Glutamatergic neuron (in vitro differentiated cells): ENCODE measurements at places on chromosomes 7 and 10. TPM values are rescaled to one million over a fixed set of nuclear protein-coding genes. Genes with fewer than 3 reads are reported as not detected.

Gene UTF1
- 0.61 TPM for total RNA-seq

Gene DHX32
- total RNA-seq, result 11.3 TPM

Gene CYP3A4
- total RNA-seq, result not detected

Gene AUTS2
- 300 TPM for total RNA-seq

Gene CHN2
- total RNA-seq, result 63.2 TPM

DNA sequence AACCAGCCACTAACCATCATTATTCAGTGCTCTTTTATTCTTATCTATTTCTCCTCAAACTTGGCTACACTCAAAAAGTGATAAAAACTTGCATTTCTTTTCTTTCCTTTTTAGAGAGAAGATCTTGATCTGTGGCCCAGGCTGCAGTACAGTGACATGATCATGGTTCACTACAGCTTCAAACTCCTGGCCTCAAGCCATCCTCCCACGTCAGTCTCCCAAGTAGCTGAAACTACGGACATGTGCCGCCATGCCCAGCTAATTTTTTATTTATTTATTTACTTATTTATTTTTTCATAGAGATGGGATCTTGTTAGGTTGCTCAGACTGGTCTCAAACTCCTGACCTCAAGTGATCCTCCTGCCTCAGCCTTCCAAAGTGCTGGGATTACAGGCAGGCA, 24.6 kb upstream of the TMEM248 start:
- no peak for DNase-seq
- no peaks in the 10 kb centered on the region for H3K27me3 ChIP-seq
- no peaks in the 10 kb centered on the region for H3K36me3 ChIP-seq
- H3K27ac ChIP-seq, result no peak overlapping the region
- H3K4me1 ChIP-seq, result no peaks in the 10 kb centered on the region

DNA sequence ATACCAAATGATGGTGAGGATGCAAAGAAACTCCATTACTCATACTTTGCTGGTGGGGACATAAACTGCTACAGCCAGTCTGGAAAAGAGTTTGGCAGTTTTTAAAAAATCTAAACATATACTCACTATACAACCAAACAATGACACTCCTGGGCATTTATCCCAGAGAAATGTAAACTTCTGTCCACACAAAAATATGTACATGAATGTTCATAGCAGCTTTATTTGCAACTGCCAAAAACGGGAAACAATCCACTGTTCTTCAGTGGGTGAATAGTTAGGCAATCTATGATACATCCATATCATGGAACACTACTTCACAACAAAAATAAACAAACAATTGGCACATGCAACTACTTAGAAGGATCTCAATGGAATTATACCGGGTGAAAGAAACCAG, 276.4 kb upstream of the SP8 start:
- DNase-seq, result no peak
- H3K27me3 ChIP-seq, result no peaks in the 10 kb centered on the region
- H3K4me3 ChIP-seq, result no peak overlapping the region
- H3K4me1 ChIP-seq, result no peaks in the 10 kb centered on the region
- no peaks in the 10 kb centered on the region for H3K36me3 ChIP-seq

DNA sequence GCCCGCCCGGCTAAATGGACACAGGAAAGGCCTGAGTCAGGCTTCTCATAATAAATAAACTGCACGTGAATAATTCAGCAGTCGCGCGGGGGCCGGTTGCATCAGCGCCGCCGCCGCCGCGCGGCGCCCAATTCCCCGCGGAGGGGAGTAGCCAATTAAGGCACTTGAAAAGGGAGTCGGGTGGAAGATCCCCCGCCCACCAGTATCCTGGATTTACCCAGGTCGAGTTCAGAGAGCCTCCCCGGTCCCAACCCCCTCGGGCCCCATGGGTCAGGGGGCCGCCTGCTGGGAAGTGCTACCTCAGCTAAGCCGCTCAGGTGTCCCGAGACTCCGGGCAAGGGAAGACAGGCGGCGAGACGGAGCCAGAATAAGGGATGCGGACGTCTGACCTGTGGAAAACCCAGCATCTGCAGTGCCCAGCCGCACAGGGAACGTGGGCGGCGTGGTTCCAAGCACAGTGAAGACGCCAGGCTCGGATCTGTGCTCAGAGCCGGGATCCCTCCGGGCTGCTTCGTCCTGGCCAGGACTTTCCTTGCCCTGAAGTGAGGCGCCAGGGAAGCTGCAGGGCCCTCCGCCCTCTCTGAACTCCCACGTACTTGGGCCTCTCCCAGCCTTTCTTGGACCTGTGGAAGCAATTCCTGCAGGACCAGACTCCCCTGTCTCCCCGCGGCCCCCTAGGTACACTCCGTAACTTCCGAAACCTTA, 7.3 kb upstream of the LBX1 start:
- DNase-seq, result peak; percentile 56
- peak overlapping the region; percentile 74 for H3K4me3 ChIP-seq
- peaks cover 7% of the 10 kb centered on the region for H3K4me1 ChIP-seq
- H3K27me3 ChIP-seq, result peaks cover 46% of the 10 kb centered on the region
- no peak overlapping the region for H3K27ac ChIP-seq

- H3K4me1 ChIP-seq, result peaks cover 3% of the 10 kb centered on the region
- H3K36me3 ChIP-seq, result no peaks in the 10 kb centered on the region
- H3K27me3 ChIP-seq, result peaks cover 6% of the 10 kb centered on the region
- no peak overlapping the region for H3K4me3 ChIP-seq
- H3K27ac ChIP-seq, result no peak overlapping the region
Measured at GRCh38 chr7:151851145-151851751, 25.7 kb downstream of the PRKAG2 start.

DNA sequence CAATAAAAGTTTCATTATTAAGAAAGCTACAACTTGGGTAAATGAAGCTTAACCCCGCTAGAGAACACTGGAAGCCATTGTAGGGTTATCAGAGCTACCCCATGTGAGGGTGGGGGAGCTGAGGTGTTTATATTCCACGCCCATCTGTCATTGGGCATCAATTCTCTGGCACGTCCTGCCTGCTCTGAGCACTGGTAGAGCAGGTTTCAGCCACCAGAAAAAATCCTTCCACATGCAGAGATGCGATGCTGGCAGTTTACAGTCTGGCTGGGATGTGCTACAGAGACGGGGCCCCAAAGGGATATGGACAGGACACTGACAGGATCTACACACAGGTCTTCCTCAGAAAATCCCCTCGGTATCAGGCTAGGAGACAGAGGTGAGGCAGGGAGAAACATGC, 15.9 kb upstream of the RAPGEF5 start:
- no peak overlapping the region for H3K27ac ChIP-seq
- peaks cover 35% of the 10 kb centered on the region for H3K4me1 ChIP-seq

GRCh38 chr7:65946904-65947303, 35.1 kb downstream of the GUSB start:
- H3K4me3 ChIP-seq, result no peak overlapping the region
- H3K4me1 ChIP-seq, result no peaks in the 10 kb centered on the region
- no peaks in the 10 kb centered on the region for H3K27me3 ChIP-seq
- H3K36me3 ChIP-seq, result no peaks in the 10 kb centered on the region
- no peak for DNase-seq

GRCh38 chr10:63697956-63698786, 177.0 kb downstream of the REEP3 start:
- DNase-seq, result no peak
- H3K4me1 ChIP-seq, result peaks cover 4% of the 10 kb centered on the region
- no peaks in the 10 kb centered on the region for H3K27me3 ChIP-seq
- no peak overlapping the region for H3K27ac ChIP-seq
- H3K36me3 ChIP-seq, result no peaks in the 10 kb centered on the region

- no peak for DNase-seq
- H3K4me1 ChIP-seq, result peaks cover 21% of the 10 kb centered on the region
Measured at GRCh38 chr10:116697816-116698215, 44.5 kb downstream of the HSPA12A start.

- no peak overlapping the region for H3K4me3 ChIP-seq
- peaks cover 1% of the 10 kb centered on the region for H3K4me1 ChIP-seq
- H3K27ac ChIP-seq, result no peak overlapping the region
- H3K27me3 ChIP-seq, result peaks cover 1% of the 10 kb centered on the region
- no peak for DNase-seq
- H3K36me3 ChIP-seq, result no peaks in the 10 kb centered on the region
Measured at GRCh38 chr10:6017781-6018354, 40.5 kb upstream of the IL15RA start.

DNA sequence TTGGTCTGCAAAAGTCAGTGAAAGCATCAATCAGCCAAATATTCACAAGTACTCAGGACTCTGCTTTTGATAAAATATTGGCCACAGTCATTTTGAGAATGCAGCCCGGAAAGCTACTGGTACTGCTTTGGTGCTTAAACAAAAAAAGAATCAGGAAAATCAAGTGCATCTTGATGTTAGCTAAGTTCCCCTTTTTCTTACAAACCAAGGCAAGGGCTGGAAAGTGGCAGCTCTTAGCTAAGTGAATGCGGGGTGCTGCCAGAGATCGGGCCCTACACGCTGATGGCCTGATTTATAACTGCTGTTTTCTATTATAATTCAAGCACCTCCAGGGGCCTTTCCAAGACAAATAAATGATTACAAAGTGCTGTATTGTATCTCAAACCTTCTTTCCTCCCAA, 136.8 kb upstream of the MGMT start:
- no peak for DNase-seq
- H3K4me3 ChIP-seq, result no peak overlapping the region
- H3K36me3 ChIP-seq, result no peaks in the 10 kb centered on the region
- H3K27me3 ChIP-seq, result peaks cover 3% of the 10 kb centered on the region
- H3K4me1 ChIP-seq, result peaks cover 48% of the 10 kb centered on the region

DNA sequence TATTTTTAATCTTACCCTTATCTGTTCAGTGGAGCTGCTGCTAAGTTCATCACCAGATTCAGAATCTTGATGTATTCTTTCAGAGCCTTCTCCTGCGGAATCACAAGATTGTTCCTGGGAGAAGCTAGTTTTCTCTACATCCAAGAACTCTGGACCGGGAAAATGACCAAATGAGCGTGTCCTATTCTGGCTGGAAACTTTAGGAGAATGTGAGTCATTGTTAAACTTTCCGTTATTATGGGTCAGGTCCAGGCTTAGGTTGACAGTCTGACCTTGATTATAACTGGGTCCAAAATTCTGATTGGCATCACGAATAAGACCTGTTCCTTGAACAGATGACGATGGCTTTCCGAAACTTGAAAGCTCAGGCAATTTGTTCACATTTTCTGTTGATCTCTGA, 20.5 kb downstream of the ARHGAP12 start:
- no peak overlapping the region for H3K27ac ChIP-seq
- no peak overlapping the region for H3K4me3 ChIP-seq
- no peak for DNase-seq
